ENCODE measurements at places on chromosomes 5 and 9. TPM values are rescaled to one million over a fixed set of nuclear protein-coding genes. Genes with fewer than 3 reads are reported as not detected.

LCN1 gene
- total RNA-seq: not detected

PCDHA5 gene
- total RNA-seq: not detected

CER1 gene
- total RNA-seq: not detected

DENND4C gene
- 17.3 TPM for total RNA-seq

FOXD4L4 gene
- total RNA-seq: 0.10 TPM

ANKRD31 gene
- total RNA-seq: 0.05 TPM

GCNT4 gene
- total RNA-seq: 9.9 TPM

RFK gene
- total RNA-seq: 17.4 TPM

GLDC gene
- total RNA-seq: 0.33 TPM

PCDHGA6 gene
- 2.1 TPM for total RNA-seq

PSD2 gene
- 0.13 TPM for total RNA-seq

SHC3 gene
- 0.51 TPM for total RNA-seq

ANKRD18A gene
- total RNA-seq: 2.8 TPM

KCNV2 gene
- total RNA-seq: not detected

ADAMTS2 gene
- total RNA-seq: 32.1 TPM

TTC39B gene
- total RNA-seq: 5.5 TPM

WNT8A gene
- not detected for total RNA-seq

CDC14B gene
- 10.8 TPM for total RNA-seq

MRPS2 gene
- total RNA-seq: 45.3 TPM

CSF2 gene
- total RNA-seq: not detected

KIF12 gene
- total RNA-seq: not detected

AGXT2 gene
- total RNA-seq: not detected

SLC6A19 gene
- not detected for total RNA-seq

CAMK4 gene
- 4.5 TPM for total RNA-seq

EIF4E1B gene
- total RNA-seq: not detected

PIP5K1B gene
- not detected for total RNA-seq

SPARC gene
- 6,269 TPM for total RNA-seq

TGFBI gene
- 485 TPM for total RNA-seq

PCDHGA4 gene
- 3.7 TPM for total RNA-seq

FAM169A gene
- total RNA-seq: 0.16 TPM

FAM163B gene
- not detected for total RNA-seq

ZBTB34 gene
- total RNA-seq: 4.0 TPM

TRIM7 gene
- total RNA-seq: 4.4 TPM

INSYN2B gene
- total RNA-seq: 15.4 TPM

LURAP1L gene
- total RNA-seq: 1.7 TPM

FAM170A gene
- total RNA-seq: not detected

ARL14EPL gene
- total RNA-seq: not detected

CDC20B gene
- 0.10 TPM for total RNA-seq

LHX6 gene
- not detected for total RNA-seq

GKAP1 gene
- 1.2 TPM for total RNA-seq

F12 gene
- 1.1 TPM for total RNA-seq

SLC25A2 gene
- total RNA-seq: not detected

PAPPA gene
- 14.2 TPM for total RNA-seq

CDKN2B-AS1 gene
- total RNA-seq: 1.2 TPM

TSSK1B gene
- not detected for total RNA-seq

LHX3 gene
- total RNA-seq: not detected
